ENCODE measurements at places on chromosomes 4 and X.
A peak's percentile ranks its signal among the peaks of the same experiment; 100 is the strongest.

GRCh38 chrX:15576019-15576418 is 24.7 kb downstream of the ACE2 start:
- no peak for DNase-seq

DNA sequence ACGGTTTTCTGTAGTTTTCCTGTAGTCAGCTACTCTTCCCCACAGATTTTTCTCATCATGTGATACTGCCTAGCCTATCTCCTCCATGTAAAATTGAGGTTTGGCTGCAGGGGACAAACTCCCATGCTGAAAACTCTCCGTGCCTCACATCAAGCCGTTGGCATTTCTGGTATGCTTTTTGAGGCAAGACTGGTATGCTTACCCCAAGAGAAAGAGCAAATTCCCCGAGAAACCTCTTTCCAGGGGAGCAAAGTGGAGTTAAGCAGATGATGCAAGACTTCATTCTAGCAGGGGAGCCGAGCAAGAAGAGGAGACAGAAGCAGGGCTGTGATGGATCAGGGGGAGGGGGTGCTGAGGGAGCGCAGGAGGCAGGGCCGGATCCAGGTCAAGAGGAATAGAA is 4.8 kb downstream of the SOWAHD start:
- DNase-seq, result peak; percentile 75

GRCh38 chr4:37705571-37705970 is 19.4 kb upstream of the RELL1 start:
- no peak for DNase-seq

GRCh38 chr4:117481742-117482141 is 396.4 kb upstream of the TRAM1L1 start:
- no peak for DNase-seq

DNA sequence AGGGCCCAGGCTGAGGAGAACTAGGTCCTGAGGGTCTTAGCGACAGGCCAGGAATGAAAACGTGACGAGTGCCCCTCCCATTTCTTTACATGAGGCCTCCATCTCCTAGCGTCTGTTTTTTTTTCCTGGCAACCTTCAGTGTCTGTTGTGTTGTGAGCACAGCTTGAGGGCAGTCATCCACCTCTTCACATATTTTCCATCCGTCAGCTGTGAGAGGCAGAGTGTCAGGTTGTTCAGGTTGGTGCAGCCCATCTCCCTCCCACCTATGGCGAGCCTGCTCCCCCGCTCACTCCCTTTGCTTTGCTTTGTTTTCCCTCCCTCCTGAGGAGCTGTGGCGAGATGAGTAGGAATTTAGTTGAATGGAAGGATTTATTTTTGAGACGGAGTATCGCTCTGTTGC is 51.7 kb upstream of the CHRNA9 start:
- DNase-seq, result no peak

DNA sequence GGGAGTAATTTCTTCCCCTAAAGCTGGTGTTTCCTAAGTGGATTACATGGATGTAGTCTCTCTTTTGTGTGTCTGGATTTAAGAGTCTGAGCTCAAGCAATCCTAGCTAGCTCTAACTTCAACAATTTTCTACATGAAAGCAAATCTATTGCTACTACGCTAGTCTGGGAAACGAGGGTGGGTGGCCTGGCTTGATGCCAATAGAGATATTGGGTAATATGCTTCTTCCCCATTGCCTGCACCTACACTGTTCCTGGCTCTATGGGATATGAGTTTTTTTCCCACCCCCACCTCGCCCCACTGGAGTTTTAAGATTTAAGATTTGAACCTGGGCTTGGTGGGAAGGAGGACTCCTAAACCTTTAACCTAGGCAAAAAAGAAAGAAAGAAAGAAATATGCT is 158.8 kb downstream of the RBM46 start:
- DNase-seq, result no peak

DNA sequence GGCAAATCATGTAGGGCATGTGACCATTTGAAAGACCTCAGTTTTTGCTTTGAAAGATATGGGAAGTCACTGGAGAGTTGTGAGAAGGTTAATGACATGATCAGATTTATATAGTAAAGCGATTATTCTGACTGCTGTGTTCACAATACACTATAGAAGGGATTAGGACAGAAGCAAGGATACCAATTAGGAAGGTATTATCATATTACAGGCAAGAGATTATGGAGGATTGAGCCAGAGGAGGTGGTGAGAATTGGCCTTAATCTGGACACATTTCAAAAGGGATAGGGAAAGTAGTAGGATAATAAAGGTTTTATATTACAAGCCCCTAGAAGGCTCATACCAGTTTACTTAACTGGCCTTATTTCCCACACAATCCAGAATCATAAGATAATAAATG is 124.9 kb upstream of the POF1B start:
- DNase-seq, result no peak

GRCh38 chr4:80963051-80963450 is 67.5 kb upstream of the BMP3 start:
- no peak for DNase-seq

DNA sequence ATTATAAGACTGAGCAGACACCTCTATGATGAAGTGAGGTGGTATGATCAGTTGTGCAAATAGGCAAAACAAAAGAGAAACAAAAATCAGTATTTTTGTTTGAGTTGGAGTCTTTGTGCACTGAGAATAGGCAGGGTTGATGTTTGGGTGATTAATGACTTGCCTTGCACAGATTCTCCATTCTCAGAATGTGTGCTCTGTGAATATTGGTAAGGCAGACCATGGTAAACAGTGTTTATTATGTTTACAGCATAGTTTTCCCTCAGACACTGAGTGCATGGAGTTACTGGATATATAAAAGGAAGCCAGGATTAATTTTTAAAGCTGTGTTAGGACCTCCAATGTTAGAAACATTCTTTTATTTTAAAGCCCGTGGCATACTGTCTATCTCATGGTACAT is 240.2 kb upstream of the MAGEB16 start:
- no peak for DNase-seq

DNA sequence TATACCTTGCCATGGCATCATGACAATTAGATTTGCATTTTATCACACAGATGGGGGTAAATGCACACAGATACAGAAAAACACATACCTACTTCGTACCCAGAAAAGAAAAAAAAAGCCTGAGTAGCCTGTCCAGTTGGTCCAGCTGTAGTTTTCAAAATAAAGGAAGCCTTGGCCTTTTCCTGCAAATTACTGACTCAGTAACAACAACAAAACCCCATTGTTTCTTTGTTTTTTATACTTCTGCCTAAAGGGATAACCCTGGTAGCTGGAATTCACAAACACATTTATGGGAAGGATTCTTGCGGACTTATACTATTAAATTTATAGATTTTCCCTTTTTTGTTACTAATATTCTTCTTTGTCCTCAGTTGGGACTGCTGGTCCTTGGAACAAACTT is 156.4 kb upstream of the PCDH10 start:
- no peak for DNase-seq

GRCh38 chr4:145785391-145786008 is 105.6 kb downstream of the C4orf51 start:
- DNase-seq, result no peak

GRCh38 chrX:18983666-18984380 is at the start of gene PHKA2:
TSS of gene PHKA2 (minus strand) at chrX:18984114. CDS start at chrX:18983932, 182 bp downstream.
- no peak for DNase-seq

GRCh38 chr4:65482410-65482809 is 187.9 kb downstream of the EPHA5 start:
- peak; percentile 35 for DNase-seq

- no peak for DNase-seq
Measured at GRCh38 chrX:9622128-9622527, 143.5 kb downstream of the GPR143 start.

DNA sequence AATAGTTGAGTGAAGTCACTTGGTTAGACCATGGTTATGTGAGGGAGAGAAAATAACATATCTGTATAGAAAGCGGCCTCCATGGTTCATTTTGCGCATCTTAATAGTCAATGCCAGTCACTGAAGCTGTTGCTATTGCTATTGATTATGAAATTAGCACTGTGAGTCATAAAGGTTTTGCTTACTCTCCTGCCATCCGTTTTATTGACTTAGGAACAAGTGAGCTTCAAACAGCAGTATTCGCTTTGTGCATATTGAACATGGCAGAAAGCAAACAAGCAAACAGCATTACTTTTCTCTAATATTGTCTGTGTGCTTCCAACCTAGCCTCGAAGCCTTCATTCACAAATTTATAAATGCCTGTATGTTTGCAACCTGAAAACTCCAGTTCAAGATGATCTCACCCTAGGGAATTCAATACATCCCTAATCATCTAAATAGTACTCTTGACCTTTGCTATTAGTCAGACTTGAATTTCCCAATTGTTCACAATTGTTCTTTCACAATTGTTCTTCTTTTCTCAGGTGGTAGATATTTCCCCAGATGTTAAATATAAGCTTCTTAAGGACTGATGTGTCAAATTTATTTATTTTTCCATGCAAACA is 55.9 kb upstream of the GABRA2 start:
- no peak for DNase-seq

DNA sequence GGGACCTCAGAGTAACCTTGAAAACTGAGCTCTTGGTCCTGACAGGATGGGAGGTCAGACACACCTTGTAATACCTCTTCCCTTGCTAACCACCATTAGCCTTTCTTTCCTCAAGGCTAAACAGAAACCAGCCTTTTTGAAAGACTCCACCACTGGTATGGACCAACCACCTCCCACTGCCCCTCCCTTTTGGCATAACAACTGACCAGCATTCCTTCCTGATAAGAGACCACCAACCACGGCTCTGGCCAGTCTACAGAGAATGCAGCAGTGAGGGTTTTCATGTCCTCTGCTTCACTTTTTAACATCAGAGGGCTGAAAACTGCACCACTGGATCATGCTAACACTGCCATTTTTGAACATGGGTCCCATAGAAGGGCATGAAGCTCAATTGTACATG is 100.2 kb upstream of the MID1IP1 start:
- DNase-seq, result no peak

- DNase-seq, result no peak
Measured at GRCh38 chrX:53266914-53267313, 14.5 kb downstream of the IQSEC2 start.

GRCh38 chrX:114997779-114998178 is 19.6 kb downstream of the IL13RA2 start:
- no peak for DNase-seq

DNA sequence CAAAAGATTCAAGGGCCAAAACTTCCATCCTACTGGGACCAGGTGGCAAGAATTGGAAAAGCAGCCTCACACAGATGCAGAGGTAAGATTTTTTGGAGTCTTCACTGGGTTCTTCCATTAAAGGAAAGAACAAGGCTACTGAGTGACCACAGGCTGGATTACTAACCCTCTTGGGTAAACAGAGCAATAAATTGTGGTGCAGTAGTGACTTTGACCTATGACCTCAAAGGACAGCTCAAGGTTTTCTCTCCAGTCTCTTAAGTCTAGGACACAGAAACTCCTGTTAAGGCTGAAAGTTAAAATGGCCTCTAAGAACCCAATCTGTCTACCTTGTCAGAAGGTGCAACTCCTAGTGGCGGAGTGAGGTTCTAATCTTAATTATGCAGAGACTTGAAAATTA is 464.9 kb downstream of the SMARCA1 start:
- DNase-seq, result no peak

DNA sequence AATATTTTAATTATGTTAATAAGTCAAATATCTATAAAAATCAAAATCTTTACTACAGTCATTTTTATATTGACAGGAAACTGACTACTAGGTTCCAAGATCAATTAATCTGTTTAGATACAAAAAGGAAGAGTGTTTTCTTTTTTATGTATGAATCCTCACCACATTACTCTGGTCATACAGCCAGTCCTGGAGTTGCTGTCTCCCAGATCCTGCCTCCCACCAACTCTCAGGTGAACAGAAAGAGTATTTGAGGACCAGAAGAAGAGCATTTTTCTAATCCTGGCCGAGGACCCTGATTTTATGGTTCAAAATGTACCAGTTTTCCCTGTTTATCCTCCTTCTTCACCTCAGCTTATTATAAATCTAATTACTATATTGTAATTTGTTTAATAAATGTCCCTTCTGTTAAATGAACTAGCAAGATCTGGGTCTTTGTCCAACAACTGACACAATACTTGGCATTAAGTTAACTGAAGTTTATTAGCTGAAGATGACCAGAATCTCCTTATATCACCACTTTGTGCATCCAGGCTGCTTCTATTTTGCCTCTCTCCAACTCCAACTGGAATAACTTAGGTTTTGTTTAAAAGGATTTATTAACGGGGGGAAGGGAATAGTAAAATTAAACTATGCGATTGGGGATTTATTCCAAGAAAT is 224.4 kb upstream of the PCDH7 start:
- no peak for DNase-seq

- no peak for DNase-seq
Measured at GRCh38 chr4:72302981-72303704, 265.9 kb downstream of the ADAMTS3 start.

DNA sequence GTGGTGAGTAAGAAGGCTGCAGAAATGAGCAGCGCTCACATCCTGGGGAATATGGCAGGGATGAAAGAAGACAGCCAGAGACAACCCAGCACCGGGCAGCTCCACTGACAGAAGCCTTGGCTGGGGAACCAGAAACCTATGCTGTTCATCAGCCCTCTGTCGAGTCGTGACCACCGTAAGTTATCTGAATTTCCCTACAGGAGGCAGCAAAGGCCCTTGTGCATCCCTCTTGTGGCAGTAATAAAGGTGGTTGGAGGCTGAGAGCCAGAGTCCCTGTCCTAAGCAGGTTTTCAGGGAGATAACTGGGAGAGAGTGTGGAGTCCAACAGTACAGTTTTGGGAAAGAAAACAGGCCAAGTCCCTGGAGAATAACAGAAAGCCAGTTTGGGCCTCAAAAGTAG is 194.0 kb upstream of the BOD1L1 start:
- DNase-seq, result no peak

DNA sequence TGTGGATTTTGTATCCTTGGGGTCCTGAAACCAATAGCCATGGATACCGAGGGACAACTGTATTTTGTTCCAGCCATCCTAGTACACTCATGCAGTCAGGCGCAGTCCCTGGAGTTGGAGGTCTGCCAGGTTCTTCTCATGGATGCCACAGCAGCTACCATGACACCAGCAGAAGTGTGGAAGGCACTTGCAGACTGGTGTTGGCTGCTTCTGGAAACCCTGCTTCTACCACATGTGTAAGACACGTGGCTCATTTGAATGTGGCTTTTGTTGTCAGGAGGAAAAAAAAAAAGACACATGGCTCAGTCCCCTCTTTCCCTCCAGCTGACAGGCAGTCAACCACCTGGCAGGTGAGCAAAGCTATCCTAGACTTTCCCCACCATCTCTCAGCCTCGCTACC is 19.4 kb downstream of the DRD5 start:
- no peak for DNase-seq

- no peak for DNase-seq
Measured at GRCh38 chrX:7927259-7928167, at the start of gene PNPLA4. TSS of gene PNPLA4 (minus strand) at chrX:7927413. CDS start at chrX:7926119, 1,294 bp downstream.

DNA sequence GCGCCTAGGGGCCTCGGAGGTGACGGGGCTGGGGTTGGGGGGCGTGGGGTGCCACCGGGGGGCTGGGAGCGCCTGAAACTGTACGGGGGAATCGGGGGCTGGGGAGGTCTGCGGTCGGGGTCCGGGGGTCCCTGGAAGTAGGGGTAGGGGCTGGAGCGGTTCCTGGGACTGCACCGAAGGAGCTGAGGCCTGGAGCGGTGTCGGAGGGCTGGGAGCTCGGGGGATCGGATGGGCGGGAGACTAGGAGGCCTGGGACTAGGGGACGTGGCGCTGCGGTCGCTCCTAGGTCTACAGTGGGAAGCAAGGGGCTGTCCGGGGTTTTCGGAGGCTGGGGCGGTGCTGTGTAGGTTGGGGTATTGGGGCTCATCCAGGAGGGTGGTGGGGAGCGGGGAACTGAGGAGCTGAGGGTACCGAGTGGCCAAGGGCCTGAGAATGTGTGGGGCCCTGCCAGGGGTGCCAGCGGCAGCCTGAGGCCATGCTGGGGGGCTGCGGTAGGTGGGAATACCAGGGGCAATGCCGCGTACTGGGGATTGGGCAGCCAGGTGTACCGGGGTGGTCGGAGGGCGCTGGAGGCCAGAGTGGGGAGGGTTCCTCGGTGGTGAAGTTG is 562 bp downstream of the AKAP17A start:
- no peak for DNase-seq
